Stimulated activated CD4-positive, alpha-beta T cell treated with anti-CD3 and anti-CD28 coated beads, Interleukin-1b, Interleukin-23, amount 100 ng/mL, for 1 hour (primary cell): ENCODE measurements at places on chromosomes 5 and 9.

DNA sequence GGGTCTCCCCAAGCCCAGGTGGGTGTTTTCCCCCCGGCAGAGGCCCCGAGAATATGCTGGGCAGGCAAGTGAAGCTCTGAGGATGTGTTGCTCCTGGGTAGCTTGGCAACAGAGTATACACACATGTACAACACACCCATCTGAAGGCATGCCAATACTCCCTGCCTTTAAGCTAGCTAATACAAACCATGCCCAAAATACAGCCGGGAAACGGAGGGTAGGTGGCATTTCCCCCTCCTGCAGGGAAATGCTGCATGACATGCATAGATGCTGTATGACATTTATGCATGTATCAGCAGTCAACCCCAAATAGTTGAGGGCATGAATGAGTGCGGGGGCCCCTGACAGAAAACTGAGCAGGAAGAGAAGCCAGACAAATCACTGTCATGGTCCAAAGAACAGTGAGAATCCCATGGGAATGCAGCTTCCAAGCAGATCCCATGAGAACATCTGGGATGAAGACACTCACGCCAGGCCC, 614.1 kb downstream of the EBF1 start:
- no peak for DNase-seq

DNA sequence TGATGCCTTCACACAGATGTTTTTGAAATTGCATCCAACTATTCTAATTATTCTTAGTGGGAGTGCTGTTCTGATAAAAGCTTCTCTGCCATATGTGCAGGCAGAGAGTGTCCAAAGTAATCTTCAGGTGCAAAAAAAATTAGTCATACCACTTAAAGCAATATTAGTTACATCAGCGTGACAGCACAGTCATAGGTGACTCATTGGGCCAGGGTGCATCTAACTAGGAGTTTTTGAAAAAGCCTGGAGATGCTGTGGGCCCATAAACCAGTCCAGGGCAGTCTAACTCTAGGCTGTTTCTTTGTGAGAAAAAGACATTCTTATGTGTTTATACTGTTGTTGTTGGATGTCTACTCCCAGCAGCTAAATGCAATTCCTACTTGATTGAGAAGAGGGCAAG, 33.0 kb upstream of the C6 start:
- no peak for DNase-seq

DNA sequence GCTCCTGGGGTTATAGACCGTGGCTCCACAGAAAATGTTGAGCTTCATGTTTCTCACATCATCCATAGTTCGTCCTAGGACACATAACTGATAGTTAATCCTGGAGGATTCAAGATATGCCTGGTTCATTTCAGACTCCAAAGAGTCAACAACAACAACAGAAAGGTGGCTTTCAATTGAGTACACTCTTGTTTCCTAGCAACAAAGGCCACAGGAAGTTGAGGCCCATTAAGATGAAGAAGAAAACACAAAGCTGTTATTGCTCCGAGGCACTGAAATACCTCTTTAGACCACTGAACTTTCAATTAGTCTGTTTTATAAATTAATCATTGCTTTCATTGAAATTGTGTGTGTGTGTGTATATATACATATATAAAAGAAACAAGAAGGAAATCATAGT, 154.5 kb downstream of the YIPF5 start:
- no peak for DNase-seq

DNA sequence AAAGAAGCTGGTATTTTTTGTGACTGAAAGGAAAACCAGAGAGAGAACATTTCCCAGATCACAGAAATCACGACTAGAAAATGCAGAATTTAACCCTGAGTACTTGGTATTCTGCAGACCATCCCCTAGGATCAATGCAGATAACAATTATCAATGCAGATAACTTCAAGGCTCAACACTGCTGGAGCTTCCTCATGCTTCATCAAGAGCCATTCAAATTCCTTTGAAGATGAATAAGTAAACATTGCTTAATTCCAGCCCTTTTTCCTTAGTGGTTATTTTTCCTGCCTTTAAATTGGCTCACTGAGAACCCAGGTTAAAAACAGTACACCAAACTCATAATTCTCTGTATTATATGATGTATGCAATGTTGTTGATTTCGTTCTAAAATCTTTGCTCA, 370.1 kb upstream of the TLE4 start:
- no peak for DNase-seq

- no peak for DNase-seq
Measured at GRCh38 chr9:35518225-35518821, 28.4 kb downstream of the RUSC2 start.

- DNase-seq: no peak
Measured at GRCh38 chr5:99543841-99544240, 615.0 kb upstream of the CHD1 start.

GRCh38 chr5:78953092-78953800, 31.9 kb downstream of the ARSB start:
- no peak for DNase-seq

DNA sequence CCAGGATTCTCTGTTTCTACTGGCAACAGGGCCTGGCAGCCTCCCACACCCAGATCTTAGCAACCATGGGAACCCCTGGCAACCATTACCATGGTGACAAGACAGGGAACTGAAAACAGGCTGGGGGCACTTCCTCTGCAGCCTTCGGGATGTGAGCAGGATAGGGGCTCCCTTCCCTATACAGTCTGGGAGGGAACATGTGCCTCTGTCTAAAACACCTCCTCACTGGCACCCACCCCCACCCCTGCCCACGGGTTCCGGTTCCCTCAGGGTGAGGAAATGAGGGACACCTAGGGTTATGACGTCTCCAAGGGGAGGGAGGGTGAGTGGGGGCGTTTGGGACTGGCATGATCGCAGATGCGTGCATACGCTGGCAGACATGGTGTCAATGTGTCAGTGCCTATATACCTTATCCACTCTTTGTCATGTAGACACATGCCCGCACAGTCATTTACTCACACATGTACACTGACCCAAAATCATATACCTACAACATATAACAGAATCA, 3.0 kb upstream of the DNAJB5 start:
- no peak for DNase-seq

DNA sequence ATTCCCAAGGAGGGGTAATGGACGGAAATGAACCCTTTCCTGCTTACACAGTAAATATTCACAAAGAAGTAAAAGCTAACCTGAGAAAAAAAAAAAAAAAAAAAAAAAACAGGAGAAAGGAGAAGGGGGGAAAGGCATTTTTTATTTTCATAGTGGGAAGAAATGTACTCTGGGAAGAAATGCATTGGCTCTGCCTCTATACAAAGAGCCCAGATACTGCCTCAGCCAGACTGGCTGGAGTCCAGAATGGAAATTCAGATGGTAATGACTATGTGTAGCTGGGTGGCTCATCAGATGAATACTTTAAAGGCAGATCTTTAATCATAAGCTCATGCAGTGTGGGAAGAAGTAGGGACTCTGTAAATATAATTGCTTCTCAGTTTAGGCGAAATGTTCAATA, 124.9 kb upstream of the ZNF608 start:
- DNase-seq: no peak

GRCh38 chr9:13900449-13900848, 413.5 kb downstream of the NFIB start:
- no peak for DNase-seq

DNA sequence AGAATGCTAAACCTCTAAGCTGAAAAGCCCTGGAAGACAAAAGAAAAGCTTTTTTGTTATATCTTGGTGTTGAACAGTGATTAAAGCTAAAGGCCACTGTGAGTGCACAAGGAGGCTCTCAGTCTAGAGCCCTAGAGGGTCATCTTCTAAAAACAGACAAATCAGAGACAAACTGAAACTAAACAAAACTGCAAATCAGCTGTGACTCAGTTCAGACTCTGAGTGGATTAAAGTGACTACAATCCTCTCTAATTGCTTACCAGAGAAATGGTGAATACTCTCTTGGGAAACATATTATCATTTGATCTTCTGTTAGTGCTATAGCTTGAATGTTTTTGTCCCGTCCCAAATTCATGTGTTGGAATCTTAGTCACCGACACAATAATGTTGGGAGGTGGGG, 491.9 kb downstream of the CDH18 start:
- no peak for DNase-seq

GRCh38 chr5:35285435-35285834, 55.1 kb upstream of the PRLR start:
- no peak for DNase-seq

- no peak for DNase-seq
Measured at GRCh38 chr9:68437785-68438184, 81.4 kb downstream of the PGM5 start.

- DNase-seq: no peak
Measured at GRCh38 chr5:154820383-154820782, 30.0 kb downstream of the FAXDC2 start.

- no peak for DNase-seq
Measured at GRCh38 chr9:122263699-122264349, 816 bp downstream of the RBM18 start.

DNA sequence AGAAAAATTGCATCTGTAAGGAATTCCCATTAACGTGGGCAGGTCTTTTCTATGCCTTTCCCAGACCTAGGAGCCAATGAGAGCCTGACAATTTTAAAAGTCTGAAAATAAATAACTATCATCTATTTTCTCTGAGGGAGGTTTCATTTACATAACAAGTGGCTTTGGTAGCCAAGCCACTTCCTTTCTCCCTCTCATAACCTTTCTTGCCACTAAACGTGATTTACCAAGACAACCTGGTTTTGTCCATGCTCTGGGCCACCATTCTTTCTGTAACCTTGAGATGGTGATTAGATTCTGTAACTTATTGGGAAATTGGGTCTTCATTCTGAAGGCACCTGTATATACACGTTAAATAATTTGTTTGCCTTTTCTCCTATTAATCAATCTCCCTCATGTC, 1046.9 kb downstream of the CDH12 start:
- no peak for DNase-seq
